ENCODE measurements at places on chromosomes 3 and 15.

DNA sequence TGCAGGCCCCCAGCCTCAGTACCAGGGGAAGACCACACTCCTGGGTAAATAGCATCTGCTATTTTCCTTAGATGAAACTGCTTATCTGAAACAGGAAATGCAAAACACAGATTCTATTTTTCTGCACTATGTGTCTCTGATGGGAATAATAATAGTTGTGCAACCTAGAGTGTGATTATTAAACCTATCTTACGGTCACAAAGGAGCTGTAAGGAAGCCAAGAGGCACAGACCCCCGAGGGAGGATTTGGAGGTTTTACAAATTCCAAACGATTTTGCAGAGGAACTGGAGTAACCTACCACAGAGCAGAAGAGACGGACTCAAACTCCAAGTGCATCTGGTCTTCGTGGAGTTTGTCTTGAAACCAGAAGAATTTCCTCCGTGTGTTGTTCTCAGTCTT, 14.1 kb upstream of the APOD start:
- no peak for DNase-seq

DNA sequence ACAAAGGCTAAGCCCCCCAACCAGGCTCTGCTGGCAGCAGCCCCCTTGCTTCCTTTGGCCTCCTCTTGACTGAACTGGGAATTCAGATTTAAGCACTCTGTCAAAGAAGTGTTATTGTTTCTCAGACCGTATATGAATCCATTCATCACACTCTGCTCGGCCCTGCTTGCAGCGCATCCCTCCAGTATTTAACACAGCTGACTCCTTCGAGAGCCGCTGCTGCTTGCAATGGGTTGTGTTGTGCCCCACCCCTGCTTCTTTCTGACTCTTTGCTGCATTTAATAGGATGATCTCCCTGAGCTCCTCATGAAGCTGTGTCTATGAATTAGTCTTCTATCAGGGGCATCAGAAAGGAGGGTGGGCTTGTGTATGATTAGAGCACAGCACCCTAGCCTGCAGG, 31.2 kb downstream of the C3orf20 start:
- DNase-seq: no peak

DNA sequence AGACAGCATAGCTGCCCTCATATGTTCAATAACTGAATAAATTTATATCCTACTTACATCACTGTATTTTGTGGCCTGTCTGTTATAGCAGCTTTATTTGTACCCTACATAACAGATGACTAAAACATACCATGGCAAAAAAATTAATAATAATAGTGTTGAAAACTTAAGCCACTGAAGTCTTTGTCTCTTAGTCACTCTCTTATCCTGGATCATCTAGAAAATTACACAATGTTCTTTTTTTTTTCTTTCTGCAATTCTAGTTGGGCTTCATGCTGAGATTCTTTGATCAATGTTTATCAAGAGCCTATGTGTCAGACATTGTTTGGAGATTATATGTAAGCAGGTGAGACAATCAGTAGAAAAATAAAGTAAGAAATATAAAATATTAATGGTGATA, 519.3 kb upstream of the ARPP21 start:
- no peak for DNase-seq

DNA sequence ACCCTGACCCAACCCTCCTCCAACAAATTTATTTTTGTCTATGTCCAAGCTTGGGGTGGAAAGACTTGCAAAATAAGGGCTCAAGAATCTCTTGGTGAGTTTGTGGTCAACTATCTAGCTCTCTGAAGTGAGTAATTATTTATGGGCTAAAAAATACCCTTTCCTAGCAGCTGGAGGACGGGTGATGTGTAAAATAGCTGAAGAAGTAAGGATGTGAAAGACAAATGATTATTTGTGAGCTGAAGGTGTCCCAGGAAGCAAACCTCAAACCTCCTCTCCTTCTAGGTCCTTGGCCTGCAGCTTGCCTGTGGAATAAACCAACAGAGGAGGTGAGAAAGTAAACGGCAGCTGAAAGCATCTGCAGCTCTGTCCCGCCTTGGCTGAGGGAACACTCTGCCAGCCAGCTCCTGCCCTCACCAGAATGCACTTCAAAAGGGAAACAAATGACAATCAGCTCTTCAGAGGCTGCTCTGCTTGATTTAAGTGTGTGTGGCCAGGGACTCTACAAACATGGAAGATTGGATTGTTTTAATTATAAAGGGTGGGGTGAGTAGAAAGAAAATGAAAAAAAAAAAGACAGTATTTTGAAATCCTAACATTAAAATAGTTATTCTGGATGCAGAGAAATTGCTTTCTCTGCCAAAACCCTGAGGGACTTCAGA, 60.3 kb downstream of the TM4SF4 start:
- no peak for DNase-seq

DNA sequence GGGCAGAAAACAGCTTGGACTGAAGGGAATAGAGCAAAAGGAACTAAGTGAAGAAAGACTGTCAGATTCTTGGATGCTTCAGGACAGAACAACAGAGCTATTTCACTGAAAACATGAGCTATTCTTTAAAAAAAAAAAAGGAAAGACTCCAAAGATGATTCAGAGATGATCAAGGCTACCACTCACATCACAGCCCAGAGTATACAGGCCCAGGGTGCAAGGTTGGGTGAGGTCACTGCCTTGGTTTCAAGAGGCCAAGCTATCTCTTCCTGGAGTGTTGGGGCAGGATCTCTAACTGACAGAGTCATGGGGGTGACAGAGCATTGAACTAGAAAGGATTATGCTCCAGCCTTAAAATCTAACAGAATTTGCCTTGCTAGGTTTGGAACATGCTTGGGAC, 118.1 kb downstream of the AGBL1 start:
- no peak for DNase-seq

DNA sequence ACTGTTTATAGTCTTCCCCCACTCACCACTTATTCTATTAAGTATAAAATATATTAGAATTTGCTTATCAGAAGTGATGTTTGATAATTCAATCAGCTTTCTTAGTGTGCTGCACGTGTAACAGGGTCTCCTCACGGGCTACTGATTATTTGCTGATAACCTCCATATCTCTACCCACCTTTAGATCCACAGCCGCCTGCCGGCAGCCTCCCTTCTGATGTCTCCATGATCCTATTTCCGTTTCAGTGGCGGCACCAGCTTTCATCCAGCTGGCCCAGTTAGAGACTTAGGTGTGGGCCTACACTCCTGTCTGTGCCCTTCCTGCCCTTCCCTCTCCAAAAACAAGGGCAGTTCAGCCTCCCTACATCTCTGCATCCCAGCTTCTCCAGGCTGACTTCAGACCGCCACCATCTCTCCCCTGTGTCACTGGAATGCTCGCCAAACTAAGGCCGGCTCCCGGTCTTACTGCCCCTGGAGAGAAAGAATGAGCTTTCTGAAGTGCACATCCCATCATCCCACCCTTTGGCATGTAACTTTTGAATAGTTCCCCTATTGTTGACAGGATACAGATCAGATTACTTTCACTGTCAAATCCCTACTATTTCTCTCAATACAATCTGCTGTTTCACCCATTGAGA, 76.6 kb upstream of the PRTG start:
- no peak for DNase-seq

- DNase-seq: no peak
Observed at GRCh38 chr3:32484436-32484835, 18.2 kb downstream of the CMTM6 start.

- no peak for DNase-seq
Observed at GRCh38 chr3:16520241-16520969, 6.9 kb upstream of the RFTN1 start.

DNA sequence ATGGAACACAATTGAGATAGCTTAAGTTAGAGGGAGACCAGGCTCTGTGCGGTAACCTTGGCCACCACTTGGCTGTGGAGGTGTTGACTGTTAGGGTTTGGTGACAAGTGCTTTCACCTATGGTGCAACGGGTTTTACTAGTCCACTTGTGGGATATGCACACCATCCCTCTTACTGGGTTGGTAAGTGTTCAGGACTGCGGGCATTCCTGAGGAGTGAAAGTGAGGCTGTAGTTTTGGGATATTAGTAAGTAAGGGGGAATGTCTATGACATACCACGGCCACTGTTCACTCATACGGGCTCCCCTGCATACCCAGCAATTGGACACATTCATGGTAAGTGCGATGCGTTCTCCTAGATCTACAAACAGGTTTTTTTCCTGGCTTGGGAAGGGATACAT, 8.0 kb upstream of the RAD54L2 start:
- no peak for DNase-seq

DNA sequence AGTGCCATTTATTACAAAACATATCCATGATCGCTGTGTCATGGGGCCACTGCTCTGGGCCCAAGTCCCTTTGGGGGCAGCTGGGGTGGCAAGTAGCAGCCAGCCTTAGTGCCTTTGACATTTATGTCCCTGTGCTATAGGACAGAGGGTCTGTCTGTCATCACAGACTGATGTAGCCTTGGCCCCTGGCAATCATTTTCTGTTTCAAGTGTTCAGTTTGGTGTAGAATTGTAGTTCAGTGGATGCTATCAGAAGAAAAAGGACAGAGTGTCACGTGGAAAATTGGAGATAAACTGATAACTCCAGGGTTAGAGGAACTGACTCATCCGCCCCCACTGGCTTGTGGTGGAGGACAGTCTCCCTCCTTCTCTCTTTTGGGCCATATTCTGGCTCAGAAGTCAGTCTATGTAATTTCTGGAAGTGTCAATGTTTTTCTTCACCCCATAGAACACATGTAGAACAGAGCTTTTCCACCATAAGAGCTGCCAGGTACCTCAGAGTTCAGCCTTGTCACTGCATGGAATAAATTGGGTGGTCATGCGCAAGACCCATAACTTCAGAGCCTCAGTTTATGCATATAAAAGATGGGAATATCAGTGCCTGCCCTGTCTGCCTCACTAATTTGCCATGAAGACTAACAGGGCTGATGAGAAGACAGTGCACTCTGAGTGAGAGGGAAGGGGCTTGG, 4.5 kb upstream of the MRPS22 start:
- no peak for DNase-seq

GRCh38 chr3:119098619-119099222, 47.2 kb upstream of the TEX55 start:
- DNase-seq: no peak

DNA sequence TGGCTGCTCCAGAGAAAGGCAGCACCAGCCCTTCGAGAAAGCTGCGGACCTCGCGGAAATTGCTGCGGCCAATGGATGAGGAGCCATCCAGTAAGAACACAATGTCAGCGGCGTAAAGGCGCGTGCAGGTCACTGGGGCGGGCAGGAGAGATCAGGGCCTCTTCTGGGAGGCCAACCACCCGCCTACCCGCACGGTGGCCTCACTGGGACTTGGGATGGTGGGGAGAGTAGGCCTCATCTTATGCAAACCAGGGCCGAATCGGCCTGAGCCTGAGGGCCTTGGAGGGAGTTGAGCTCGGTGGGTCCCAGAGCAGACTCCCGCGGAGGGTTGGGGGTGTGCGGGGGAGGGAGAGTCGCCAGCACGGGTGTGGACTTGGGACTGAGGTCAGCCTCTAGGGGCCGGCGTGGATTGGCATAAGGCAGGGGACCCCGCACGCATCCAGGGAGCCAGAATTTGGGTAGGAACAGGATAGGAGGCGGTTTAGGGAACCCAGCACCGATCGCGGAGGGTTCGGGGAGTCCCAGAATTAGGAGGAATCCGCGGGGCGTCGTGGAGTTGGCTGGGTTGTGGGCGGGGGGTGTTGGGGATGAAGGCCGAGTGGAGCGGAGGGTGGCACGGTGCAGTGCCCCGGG, 596 bp downstream of the COL7A1 start:
- no peak for DNase-seq

GRCh38 chr15:94021621-94022320, 209.6 kb upstream of the MCTP2 start:
- DNase-seq: no peak
